Activated CD4-positive, alpha-beta T cell treated with anti-CD3 and anti-CD28 coated beads, Interleukin-2, amount 10 ng/mL, durations not matched to agents 24 days and 14 days (primary cell): ENCODE measurements at places on chromosomes 4 and X. TPM values are rescaled to one million over a fixed set of nuclear protein-coding genes. Genes with fewer than 3 reads are reported as not detected.

The MEPE gene
- not detected in 2 replicates for total RNA-seq

The FAM241A gene
- total RNA-seq = 6.2 and 6.7 TPM in 2 replicates

The SPANXA2 gene
- total RNA-seq = not detected in 2 replicates

The RBMX gene
- total RNA-seq = 324 and 334 TPM in 2 replicates

The ATRX gene
- 62.3 and 72.9 TPM in 2 replicates for total RNA-seq

DNA sequence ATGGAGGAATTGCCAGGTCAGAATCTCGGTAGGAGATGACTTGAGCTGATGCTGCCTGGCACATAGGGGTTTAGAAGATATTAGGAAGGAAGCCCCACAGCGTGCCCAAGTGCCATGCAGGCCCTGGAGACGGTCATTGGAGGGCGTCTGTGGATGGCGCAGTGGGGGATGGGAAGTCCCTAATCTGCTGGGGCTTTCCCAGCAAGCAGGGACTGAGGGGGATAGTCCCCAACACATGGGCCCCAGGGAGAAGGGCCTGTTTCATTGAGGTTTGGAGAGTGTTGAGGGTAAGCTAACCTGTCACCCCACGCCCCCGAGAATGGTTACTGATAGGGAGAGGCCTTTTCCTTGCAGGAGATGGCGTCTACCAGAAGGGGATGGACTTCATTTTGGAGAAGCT is 7.8 kb downstream of the TAFAZZIN start:
- no peaks in the 10 kb centered on the region for H3K27me3 ChIP-seq
- no peak overlapping the region for H3K4me3 ChIP-seq
- H3K36me3 ChIP-seq = peaks cover 13% of the 10 kb centered on the region
- H3K27ac ChIP-seq = no peak overlapping the region
- no peak for DNase-seq

DNA sequence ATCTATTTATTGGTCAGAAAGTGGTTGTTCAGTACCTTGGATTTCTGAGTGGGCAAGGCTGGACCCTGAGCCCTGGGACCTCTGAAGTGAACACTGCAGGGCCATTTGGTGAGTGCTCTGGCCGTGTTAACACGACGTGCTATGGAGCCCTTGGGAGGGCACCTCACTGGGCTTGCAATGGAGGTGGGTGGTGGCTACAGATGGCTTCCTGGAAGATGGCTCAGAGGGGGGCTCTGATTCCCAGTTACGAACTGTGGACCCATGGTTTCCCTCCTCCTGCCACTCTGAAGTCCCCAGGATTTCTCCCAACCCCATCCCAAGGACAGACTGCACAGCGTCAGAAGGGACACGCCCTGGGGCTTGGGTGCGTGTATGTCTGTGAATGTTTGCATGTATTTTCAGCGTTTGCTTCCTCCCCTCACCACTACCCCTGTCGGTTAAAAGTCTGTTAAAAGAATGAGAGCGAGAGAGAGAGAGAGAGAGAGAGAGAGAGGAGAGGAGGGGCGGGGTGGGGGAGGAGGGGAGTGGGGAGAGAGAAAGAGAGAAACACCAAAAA is 3.7 kb upstream of the RHOH start:
- peak overlapping the region; percentile 94 for H3K27ac ChIP-seq
- peak overlapping the region; percentile 93 for H3K4me3 ChIP-seq
- H3K36me3 ChIP-seq = peaks cover 8% of the 10 kb centered on the region
- peak; percentile 87 for DNase-seq
- no peaks in the 10 kb centered on the region for H3K27me3 ChIP-seq

- no peak for DNase-seq
- H3K27me3 ChIP-seq = no peaks in the 10 kb centered on the region
- no peaks in the 10 kb centered on the region for H3K4me1 ChIP-seq
- no peak overlapping the region for H3K4me3 ChIP-seq
These were observed 112.5 kb downstream of the MID1 start for GRCh38 chrX:10507876-10508275.

GRCh38 chr4:86557526-86557925 is 36.6 kb upstream of the PTPN13 start:
- H3K27ac ChIP-seq = no peak overlapping the region
- H3K36me3 ChIP-seq = no peaks in the 10 kb centered on the region
- no peak for DNase-seq
- H3K4me3 ChIP-seq = no peak overlapping the region
- peaks cover 8% of the 10 kb centered on the region for H3K4me1 ChIP-seq
- peaks cover 23% of the 10 kb centered on the region for H3K27me3 ChIP-seq

DNA sequence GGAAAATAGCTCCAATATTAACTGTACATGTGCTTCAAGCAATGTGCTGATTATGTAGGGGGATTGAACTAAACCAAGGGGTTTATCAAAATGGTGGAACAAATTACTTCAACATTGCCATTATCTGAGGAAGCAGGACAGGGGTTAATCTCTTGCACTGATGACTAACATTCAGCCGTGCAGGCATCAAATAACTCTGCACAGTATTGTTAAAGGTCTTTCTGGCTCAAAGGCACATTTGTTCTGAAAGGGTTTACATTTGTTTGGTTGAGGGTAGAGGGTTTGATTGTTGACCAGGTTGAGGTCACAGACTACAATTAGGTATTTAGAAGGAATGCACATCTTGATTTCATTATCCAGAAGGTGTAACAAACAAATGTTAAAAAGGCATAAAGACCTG is 32.2 kb upstream of the CCSER1 start:
- no peaks in the 10 kb centered on the region for H3K27me3 ChIP-seq
- H3K4me1 ChIP-seq = no peaks in the 10 kb centered on the region
- no peak overlapping the region for H3K4me3 ChIP-seq
- DNase-seq = no peak
- no peaks in the 10 kb centered on the region for H3K36me3 ChIP-seq

DNA sequence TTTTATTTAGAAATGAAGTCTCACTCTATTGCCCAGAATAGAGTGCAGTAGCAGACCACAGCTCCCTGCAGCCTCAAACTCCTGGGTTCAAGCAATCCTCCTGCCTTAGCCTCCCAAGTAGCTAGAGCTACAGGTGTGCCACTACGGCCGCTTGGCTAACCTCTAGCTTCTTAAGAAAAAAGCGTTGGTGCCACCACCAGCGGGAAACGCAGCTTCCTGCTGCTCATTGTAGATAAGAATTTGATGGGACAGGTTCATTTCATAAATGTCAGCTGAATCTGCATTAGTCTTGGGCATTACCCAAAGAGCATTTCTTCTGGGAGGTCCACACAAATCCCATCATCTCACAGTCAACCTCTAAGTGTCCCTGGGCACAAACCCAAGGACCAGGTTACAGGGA is 33.2 kb upstream of the NAP1L5 start:
- no peaks in the 10 kb centered on the region for H3K27me3 ChIP-seq
- H3K4me1 ChIP-seq = no peaks in the 10 kb centered on the region
- no peak overlapping the region for H3K27ac ChIP-seq
- H3K4me3 ChIP-seq = no peak overlapping the region
- no peak for DNase-seq

GRCh38 chrX:10327651-10328050 is 170.9 kb downstream of the CLCN4 start:
- H3K4me1 ChIP-seq = no peaks in the 10 kb centered on the region
- no peak overlapping the region for H3K27ac ChIP-seq
- no peaks in the 10 kb centered on the region for H3K36me3 ChIP-seq

DNA sequence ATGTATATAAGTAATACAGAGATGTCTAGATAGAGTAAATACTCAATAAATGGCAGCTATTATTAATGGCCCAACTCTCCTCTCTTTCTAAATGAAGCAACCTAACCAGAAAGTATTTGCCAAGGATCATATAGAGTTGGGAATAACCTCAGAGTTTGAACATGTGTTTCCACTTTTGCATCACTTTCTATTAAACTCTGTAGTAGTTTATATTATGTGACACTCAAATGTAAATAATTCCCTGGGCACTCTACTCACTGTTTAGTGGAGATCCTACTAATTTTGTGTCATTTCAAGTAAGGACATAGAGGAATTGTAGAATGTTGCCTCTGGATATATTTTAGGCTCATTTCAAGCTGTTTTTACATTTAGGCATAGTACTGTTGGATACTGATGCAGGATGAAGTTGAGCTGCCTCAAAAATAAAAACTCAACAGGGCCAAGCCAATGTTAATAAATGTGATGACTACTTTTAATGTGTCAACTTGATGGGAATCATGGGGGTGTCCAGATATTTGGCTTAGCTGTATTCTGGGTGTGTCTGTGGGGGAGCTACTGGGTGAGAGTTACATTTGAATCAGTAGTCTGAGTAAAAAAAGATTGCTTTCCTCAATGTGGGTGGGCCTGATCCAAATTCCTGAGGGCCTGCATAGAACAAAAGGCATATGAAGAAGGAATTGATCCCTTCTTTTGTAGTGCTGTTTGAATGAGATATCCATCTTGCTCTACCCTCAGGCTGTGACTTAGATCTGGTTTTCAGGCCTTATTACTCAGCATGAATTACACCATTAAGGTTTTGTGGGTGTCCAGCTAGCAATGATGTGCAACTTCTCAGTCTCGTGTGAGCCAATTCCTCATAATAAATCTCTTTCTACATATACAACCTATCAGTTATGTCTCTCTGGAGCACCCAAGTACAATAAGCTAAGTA is 1368.2 kb downstream of the STIM2 start:
- H3K36me3 ChIP-seq = no peaks in the 10 kb centered on the region
- H3K27ac ChIP-seq = no peak overlapping the region
- H3K4me3 ChIP-seq = no peak overlapping the region
- DNase-seq = no peak

- DNase-seq = peak; percentile 90
- no peak overlapping the region for H3K4me3 ChIP-seq
- H3K4me1 ChIP-seq = peaks cover 3% of the 10 kb centered on the region
- H3K27ac ChIP-seq = no peak overlapping the region
- H3K36me3 ChIP-seq = peaks cover 4% of the 10 kb centered on the region
- no peaks in the 10 kb centered on the region for H3K27me3 ChIP-seq
These were observed 69.7 kb downstream of the KLHL8 start for GRCh38 chr4:87150498-87151261.

DNA sequence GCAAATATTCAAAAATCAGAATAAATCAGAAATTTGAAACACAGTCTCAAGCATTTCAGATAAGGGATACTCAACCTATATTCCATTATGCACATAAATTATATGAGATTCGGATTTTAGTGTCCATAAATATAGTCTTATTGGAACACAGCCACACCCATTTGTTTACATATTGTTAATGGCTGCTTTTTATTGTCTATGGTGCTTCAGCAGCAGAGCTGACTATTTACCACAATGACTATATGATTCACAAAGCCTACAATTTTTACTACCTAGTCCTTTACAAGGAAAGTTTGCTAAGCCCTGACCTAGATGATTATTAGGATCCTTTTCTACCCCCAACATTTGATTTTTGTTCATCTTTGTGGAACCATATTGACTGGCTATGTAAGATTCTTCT is 63.9 kb downstream of the IL1RAPL1 start:
- no peaks in the 10 kb centered on the region for H3K4me1 ChIP-seq
- H3K36me3 ChIP-seq = no peaks in the 10 kb centered on the region
- no peaks in the 10 kb centered on the region for H3K27me3 ChIP-seq
- DNase-seq = no peak
- H3K27ac ChIP-seq = no peak overlapping the region

DNA sequence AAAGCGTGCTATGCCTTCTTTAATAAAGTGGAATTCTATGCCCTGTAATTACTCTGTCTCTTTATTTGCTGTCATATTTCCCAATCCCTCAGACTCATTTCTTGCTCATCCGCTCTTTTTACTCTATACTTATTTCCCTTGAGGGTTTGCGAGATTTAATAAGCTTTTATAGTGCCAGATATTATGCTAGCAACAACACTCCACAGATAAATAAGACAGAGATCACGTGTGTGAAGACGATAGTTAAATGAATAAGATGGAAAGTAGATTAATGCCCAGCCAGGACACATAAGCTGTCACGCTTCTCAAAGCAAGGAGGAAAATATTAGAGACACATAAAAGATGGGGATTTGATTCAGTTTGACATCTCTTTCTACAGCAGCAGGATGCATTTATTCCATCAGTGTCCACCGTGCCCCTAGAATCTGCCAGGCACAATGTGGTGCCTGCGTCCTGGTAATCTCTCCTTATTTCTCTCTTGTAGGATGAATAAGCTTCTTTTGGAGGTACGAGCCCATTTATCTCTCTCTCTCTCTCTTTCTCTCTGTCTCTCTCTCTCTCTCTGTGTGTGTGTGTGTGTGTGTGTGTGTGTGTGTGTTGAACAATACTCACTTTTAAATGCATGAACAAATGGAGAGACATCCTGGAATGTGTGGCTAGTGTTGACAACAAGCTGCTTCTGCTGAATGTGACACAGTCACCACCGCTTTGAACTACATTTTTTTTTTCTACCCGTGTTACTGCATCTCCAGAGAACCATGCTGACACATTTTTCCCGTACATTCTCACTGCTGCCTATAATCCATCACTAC is 48.2 kb downstream of the TMEM156 start:
- peak overlapping the region; percentile 87 for H3K27ac ChIP-seq
- peak overlapping the region; percentile 59 for H3K4me3 ChIP-seq
- peak; percentile 71 for DNase-seq
- H3K27me3 ChIP-seq = no peaks in the 10 kb centered on the region
- peaks cover 66% of the 10 kb centered on the region for H3K36me3 ChIP-seq
- H3K4me1 ChIP-seq = peaks cover 77% of the 10 kb centered on the region

DNA sequence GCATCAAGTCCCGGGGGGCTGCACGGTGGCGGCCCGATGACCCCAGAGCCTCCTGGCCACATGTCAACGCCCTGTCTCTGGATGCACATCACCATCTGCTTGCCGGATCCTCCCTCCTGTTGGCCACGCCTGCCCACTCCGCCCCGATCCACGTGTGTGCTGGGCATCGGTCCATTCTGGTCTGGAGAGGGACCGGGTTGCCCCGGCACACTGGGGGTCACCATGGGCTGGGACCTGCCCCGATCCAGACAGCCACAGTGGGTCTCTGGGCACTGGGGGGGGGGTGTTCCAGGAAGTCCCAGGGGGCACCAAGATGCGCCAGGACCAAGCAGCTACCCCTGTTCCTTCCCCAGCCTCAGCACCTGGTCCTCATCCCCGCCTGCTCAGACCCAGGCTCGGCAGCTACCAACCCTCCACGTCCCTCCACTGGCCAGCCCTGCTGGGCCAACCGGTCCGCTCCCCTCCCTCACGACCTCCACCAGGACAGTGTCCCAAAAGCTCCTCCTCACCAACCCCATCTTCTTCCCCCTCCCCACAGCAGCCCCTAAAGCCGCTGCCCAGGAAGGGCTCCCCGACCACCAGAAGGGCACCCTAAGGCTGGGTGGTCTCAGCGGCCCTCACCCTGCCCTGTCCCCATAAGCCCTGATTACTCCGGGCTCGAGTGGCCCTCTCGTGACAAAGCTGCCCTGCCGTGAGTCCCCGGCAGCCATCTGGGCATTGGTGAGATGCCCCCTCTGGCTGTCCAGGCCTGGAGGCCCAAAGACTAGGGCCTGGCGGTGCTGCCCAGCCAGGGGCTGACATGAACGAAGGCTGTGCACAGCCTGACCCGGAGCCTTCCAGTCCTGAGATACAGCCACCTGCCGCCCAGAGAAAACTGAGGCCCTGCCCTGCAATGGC is 4.6 kb downstream of the CTBP1 start:
- peak overlapping the region; percentile 51 for H3K27ac ChIP-seq
- no peaks in the 10 kb centered on the region for H3K27me3 ChIP-seq
- no peak for DNase-seq
